ENCODE measurements at places on chromosomes 12 and 14.

DNA sequence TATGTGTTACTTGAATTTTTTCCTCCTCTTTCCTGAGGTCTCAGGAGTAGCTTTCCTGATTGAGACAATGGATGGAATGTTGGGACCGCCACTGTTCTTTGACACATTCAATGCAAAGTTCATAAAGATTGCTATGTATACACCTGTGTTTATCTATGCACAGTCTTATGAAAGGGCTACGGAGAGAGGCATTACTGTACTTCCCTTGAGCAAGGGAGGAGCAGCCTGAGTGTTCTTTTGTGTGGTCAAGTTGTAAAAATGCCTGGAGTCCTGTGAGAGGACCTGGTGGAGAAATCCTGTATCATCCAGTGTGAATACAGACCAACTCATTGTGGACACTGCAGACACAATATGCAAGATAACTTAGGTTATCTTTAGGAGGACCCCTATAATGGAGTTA lies 1.2 kb downstream of the SRGAP1 start:
- DNase-seq, result peak; percentile 59

- DNase-seq, result peak; percentile 99
These were observed 1.6 kb upstream of the TXNRD1 start for GRCh38 chr12:104213952-104214351.

DNA sequence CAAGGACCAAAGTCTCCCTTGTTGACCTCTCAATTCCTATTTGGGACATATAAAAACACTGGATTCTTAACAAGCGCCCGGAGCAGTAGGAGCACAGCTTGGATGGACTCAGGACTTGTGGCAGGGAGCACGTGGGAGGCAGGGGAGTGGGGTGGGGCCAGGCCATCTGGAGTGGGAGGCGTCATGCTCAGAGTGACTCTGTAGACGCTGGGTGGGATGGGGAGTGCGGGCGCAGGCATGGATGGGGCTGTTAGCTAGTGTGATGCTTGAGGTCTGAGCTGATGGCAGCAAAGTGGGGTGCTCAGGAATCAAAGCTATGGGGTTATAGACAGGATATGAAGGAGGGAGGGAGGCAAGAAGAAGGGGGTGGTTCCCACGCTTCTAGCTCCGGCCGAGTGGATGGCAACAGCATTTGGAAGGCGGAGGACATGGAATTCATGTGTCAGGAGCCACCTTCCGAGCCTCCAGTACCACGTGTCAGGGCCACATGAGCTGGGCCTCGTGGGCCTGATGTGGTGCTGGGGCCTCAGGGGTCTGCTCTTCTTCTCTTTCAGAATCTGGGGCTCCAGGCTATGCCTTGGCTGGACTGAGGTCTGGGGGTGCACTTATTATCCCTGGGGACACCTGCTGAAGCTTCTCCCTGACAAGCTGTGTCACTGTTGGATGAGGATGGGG lies 26.2 kb downstream of the MEG3 start:
- no peak for DNase-seq

- DNase-seq, result peak; percentile 35
These were observed 1.5 kb downstream of the DDHD1 start for GRCh38 chr14:53151523-53152183.

- DNase-seq, result peak; percentile 35
These were observed 72.3 kb downstream of the METTL25 start for GRCh38 chr12:82430541-82431145.

- no peak for DNase-seq
These were observed 98.8 kb upstream of the PDE3A start for GRCh38 chr12:20269337-20270067.
